ENCODE measurements at places on chromosomes 12 and 14.

GRCh38 chr14:24361326-24361725 is 6.7 kb upstream of the NFATC4 start:
- no peak for DNase-seq

GRCh38 chr14:64766430-64767151 is 62.4 kb downstream of the PLEKHG3 start:
- DNase-seq: no peak

DNA sequence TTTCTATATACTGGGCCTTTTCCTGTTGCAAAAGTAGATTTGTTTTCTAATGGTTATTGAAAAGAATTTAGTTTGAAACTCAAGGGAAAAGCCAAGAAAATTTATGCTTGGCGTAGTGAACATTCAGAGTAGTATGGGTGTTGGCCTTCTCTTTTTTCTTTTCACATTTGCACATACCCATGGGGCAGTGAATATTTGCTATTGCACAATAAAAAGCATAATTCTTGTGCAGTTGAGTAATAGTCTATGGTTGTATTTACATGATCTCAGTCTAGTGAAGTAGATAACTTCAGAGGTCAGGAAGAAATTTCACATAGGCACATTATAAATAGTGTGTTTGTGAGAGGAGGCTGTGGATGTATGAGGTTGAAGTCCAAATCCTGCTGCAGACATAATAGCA is 158.1 kb downstream of the FLRT2 start:
- no peak for DNase-seq

GRCh38 chr12:104551313-104551931 is 94.7 kb downstream of the CHST11 start:
- DNase-seq: no peak

DNA sequence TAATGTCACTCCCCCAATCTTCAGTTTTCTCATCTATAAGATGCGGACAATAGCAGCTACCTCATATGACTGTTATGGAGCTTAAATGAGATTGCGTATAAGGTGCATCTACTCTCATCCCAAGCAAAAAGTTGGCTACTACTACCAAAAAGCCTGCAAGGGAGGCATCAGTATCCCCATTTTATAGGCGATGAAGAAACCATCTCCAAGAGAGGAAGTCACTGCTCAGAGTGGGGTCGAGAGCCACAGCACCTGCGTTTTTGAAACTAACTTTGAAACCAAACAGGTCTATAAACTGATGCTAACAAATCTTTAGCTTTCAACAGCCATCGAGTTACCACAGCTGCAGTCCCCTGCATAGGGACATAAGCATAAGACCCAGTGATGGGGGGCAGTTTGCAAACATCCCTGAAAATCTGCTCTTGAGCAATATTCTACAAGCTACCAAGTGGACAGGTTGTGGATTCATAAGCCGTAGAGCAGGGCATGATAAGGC is 3.5 kb downstream of the GCN1 start:
- no peak for DNase-seq

- no peak for DNase-seq
Measured at GRCh38 chr12:122046145-122046544, 24.5 kb downstream of the BCL7A start.

DNA sequence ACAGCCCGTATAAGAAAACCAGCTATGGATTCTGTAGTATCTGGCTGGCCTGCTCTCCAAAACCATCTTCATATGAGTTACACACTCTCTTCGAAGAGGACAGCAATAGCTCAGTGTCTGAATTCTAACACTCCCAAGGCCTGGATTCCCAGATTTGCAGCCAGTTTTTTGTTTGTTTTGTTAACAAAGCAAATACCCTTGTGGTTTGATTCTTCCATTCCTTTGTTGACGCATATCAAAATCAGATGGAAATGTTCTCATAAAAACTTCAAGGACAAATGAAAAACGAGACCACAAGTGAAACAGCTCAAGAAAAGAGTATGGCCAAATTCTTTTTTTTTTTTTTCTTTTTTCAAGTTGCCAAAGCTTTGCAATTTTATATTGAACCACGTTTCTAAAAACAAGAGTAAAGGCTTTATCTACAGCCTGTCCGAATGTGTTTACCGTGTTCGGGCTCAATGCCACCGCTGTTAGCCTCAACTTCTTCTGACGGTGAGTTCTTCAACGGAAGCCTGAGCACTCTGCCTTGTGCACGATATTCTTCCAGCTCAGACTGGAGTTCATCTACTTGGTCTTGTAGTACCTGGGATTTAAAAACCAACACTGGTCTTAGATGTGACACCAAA is 67.5 kb downstream of the NIN start:
- DNase-seq: peak; percentile 90

- DNase-seq: no peak
Measured at GRCh38 chr12:47070310-47070709, 9.1 kb upstream of the PCED1B start.

DNA sequence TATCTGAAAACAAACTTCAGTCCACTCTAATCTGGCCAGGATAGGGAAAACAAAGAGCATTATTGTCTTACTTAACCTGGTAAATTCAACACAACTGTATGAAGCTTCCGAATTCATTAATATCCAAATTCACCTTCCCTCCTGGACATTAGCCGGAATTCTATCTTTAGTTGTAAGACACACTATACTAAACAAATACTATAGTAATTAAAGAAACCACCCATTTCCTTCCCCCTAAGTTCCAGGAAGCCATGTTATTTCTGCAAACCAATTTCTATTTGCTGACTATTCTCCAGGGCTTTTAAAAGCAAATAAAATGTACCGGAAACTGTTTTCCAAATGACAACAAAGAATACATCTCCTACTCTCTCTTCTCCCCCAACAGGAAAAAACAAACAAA is 122.7 kb upstream of the MDM1 start:
- DNase-seq: no peak

- DNase-seq: no peak
Measured at GRCh38 chr12:76247026-76247646, 101.1 kb downstream of the BBS10 start.

DNA sequence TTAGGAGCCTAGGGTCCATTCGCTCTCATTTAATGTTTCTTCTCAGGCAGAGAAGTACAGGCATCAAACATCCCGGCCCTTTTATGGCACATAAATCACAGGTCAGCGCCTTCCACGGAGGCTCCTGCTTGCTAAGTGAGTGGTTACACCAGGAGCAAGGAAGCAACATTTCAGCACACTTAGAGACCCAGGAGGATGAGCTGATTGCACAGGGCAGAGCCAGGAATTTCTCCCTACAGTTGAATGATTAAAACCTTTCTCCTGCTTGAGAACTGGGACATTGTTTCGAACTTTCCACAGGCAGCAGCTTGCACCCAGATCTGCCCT is 233.4 kb downstream of the SPTSSA start:
- no peak for DNase-seq

- no peak for DNase-seq
Measured at GRCh38 chr12:70663838-70664237, 26.6 kb upstream of the PTPRB start.

DNA sequence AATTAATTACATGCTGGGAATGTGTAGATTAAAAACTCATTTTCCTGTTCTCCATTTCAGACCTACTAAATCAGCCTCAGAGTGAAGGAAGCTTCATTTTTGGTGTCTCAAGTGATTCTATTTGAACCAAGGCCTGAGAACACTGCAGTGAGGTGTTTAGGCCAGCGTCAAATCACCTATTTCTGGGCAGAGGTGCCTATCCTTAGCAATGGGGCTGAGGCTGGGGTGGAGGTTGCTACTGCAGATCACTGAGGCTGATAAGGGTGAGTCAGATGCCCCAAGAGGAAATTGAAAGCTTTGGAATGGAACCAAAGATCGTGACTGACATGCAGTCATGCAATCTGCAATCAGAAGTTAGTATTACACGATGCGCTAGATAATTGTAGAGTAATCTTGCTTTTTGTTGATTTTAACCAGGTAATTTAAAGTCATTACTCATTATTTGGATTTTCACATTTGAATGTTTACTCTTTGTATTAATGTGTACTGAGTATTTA is 4.4 kb downstream of the TXNRD1 start:
- peak; percentile 77 for DNase-seq

GRCh38 chr12:54383041-54383609 is 1.4 kb downstream of the ZNF385A start:
- DNase-seq: no peak

DNA sequence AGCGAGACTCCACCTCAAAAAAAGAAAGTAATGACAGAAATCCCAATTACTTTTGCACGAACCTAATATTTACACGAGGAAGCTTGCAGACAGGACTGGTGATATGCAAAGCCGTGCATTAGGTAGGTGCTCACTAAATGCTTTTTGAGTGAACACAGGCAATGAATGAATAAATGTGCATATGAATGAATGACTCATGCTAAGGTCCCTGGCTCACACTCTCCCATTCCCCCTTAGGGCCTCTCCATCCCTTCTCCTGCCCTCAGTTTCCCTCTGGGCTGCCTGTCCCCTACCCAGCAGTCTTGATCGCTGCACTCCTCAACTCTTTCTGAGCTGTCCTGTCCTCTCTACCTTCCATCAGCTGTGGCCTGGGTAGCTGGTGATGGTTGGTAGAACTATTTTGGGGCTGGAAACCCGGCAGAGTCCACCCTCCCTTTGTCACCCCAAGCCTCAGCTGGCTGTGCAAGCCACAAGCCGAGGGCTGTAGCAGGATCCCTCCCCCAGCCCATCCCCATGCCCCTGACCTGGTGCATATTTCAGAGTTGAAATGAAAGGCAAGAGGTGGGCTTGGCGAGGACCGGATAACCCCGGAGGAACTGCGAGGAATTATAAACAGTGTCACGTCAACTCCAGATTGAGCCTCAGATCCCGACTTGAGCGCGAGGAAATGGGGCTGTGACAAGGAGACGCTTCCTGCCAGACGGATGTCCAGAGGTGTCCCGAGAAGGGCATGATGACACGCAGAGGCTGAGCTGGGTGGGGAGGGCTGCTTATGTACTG is 191.7 kb upstream of the GSC start:
- DNase-seq: no peak

- DNase-seq: no peak
Measured at GRCh38 chr14:104732355-104732804, 8.4 kb downstream of the ADSS1 start.

DNA sequence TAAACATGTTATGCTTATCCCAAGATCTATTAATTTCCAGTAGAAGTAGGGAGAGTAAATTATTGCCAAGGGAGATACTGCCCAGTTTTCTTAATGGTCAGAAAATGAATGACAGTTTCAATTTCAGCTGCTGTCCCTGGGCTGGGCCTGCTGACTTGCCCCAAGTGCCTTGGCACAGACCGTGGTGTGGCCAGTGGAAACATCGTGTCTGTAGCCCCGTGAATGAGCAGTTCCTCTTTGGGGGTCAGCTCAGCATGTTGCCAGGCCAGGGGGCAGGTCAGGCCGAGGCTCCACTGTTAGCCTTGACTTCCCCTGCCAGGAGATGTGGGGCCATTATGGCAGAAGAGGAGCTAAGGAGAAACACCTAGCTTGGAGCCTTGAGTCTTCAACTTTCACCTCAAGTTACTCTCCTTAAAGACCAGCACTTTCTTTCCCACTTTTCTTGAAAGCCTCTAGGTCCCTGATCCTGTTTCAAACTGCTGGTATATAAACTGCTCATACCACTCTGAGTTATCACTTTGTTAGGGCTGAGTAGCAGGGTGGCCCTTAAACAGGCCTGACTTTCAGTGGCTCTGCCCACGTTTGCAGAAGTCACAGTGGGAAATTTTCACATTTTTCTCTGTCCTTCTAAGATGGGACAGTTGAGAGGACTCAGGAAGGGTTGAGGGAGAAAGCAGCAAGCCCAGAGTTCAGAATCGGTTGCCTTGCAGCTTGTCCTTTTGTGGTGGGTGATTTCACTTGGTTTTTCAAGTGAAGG is 73.2 kb downstream of the SUSD6 start:
- DNase-seq: no peak

DNA sequence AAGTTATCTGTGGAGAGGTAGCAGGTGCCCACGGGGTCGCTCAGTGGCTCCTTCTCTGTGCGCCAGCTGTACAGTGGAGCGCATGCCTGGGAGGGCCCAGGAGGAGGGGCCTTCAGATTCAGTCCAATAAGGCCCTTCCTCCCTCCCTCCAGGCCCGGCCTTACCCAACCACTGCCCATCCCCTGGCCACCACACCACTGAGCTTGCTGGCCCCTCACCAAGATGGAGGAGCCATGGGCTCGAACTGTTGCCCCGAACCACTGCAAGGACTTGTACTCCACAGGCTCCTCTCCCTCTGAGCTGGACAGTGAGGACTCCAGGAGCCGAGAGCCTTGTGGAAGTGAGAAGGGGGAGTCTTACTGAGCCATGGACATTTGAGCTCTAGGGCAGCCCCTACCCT is 9.8 kb downstream of the ITGA5 start:
- no peak for DNase-seq

DNA sequence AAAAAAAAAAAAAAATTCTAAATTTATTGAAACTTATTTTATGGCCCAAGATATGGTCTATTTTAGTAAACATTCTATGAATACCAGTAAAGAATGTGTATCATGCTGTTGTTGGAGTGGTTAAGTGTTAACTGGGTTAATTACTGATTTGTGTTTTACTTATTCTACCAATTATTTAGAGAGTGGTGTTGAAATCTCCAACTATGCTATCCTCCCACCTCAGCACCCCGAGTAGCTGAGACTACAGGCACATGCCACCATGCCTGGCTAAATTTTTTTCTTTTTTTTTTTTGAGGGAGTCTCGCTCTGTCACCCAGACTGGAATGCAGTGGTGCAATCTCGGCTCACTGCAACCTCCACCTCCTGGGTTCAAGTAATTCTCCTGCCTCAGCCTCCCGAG is 72.2 kb downstream of the R3HDM2 start:
- DNase-seq: no peak
